ENCODE measurements at places on chromosomes 7 and 10.

DNA sequence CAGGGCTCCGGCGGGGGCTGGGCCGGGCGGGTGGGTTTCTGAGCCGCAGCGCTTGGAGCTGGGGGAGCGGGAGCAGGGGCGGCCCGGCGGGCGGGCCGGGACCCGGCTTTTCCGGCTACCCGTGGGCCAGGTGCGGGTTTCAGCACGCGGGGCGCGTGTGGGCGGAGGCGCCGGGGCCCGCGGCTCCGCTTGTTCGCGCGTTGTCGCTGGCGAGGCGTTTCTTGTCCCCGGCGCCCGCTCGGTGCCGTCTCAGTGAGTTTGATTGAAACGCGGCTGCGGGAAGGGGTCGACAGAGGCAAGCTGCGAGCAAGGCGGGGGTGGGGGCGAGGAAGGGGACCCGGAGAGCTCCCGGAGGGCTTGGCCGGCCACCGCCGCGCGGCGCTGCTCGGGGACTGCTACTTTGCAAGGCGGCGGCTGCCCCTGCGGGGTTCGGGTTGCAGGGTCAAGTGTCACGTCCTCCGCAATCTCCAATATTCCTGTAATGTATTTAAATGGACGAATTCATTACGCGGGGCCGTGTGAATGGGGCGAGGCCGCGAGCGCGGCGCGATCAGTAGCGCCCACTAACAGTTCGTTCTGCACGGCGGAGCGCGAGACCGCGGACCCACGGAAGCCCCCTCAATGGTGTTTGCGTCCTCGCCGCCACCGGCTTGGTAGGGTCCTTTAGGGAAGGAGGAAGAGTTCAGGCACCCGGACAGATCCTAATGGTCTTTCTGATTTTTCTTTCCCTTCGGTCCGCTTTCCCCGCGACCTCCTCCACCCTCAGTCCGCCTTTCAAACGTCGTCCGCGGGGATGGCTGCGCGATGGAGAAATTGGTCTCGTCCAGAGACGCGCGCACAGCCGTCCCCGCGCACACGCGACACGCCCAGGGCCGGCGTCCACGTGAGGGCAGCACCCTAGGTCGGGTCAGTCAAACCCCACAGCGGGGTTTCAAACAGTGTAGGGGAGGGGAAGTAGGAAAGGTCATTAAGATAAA lies 76.9 kb downstream of the INSIG1 start:
- no peak for DNase-seq

DNA sequence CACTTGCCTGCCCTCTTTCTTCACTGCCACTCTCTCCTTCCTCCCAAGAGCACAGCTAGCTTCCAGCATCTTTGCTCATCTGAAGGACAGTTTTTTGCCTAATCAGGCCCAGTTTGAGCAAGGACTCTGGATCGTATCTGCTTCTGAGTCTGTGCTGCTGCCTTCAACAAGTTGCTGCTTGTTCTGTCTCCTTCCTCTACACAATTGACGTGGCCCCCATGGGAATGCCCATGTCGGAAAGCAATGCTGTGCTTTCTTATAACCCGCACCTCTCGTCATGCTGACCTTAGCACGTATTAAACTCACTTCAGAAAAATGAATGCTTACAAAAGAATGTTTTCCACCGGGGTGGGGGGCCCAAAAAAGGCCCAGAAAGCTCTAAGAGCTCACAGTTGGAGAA lies 324.7 kb upstream of the C7orf33 start:
- no peak for DNase-seq

GRCh38 chr7:2523941-2524807 lies 4.6 kb downstream of the LFNG start:
- DNase-seq, result no peak

DNA sequence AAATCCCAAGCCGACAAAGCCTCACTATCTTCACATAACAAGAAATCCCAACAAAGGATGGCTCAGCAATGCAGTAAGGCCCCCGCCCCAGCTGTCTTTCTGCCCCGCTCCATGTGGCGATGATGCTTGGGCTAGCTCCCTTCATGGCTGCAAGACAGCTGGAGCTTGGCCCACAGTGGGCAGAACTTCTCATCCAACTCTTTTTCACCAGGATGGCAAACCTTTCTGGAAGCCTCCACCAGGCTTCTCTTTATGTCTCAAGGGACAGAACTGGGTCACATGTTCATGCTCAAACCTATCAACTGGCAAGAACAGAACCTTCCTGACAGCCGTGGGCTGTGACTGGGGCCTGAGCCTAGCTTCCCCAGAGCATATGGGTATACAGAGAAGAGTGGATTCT lies 260.5 kb upstream of the MKLN1 start:
- no peak for DNase-seq

DNA sequence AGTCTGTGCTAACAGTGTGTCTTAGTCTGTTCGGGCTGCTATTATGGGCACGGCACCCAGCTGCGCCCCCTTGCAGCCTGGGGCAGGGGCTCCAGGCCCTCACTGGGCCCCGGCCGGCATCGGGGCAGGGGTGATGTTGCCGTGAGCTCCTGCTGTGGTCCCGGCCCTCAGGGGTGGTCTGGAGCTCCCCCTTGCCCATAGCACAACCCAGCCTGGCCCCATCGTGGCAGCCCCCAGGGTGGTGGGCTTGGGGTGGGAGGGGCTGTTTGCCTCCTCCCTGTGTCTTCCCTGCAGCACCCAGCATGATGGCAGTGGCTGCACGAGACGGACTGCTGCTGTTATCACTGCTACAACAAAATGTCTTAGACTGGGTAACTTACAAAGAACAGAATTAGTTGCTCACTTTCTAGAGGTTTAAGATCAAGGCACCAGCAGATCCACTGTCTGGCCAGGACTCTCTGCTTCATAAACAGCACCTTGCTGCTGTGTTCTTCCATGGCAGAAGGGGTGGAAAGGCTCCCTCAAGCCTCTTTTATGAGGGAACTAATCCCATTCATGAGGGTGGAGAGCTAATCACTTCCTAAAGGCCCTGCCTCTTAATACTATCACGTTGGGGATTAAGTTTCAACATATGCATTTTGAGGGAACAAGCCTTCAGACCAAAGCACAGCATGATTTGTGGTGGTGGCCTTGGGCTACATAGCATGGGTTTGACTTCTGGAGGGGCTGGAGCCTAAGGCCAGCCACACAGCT lies 149.5 kb downstream of the SEC23IP start:
- no peak for DNase-seq

GRCh38 chr7:45157653-45158401 lies at the start of gene RAMP3:
Gene RAMP3, plus strand, starts transcription at chr7:45157791. Its CDS starts 38 bp downstream, at chr7:45157829.
- DNase-seq, result no peak
